D341Med (cell line): ENCODE measurements at places on chromosomes 7 and 10.

GRCh38 chr7:132353936-132354335 lies 222.3 kb downstream of the PLXNA4 start:
- no peak for DNase-seq

DNA sequence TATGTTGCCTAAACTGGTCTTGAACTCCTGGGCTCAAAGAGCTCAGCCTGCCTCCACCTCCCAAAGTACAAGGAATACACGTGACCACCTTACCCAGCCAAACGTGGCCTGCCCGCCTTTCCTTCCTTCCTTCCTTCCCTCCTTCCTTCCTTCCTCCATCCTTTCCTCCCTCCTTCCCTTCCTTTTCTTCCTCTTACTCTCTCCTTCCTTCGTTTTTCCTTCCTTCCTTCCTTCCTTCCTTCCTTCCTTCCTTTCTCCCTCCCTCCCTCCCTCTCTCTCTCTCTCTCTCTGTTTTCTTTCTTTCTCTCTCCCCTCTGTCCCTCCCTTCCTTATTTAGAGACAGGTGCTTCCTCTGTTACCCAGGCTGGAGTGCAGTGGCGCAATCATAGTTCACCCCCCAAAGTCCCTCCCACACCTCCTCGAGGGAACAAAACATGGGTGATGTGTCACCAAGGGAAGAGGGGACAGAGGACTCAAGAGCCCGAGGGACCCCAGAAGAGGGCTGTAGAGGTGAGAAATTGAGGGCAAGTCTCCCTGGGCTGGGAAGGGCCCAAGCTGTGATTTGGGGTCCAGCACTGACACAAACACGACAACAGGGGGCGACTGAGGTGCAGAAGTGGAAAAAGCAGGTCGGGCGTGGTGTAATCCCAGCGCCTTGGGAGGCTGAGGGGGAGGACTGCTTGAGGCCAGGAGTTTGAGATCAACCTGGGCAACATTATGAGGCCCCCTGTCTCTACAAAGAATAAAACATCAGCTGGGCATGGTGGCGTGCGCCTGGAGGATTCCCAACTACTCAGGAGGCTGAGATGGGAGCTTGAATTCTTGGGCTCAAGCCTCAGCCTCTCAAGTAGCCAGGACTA lies 28.1 kb downstream of the EPHB4 start:
- peak; percentile 82 for DNase-seq

DNA sequence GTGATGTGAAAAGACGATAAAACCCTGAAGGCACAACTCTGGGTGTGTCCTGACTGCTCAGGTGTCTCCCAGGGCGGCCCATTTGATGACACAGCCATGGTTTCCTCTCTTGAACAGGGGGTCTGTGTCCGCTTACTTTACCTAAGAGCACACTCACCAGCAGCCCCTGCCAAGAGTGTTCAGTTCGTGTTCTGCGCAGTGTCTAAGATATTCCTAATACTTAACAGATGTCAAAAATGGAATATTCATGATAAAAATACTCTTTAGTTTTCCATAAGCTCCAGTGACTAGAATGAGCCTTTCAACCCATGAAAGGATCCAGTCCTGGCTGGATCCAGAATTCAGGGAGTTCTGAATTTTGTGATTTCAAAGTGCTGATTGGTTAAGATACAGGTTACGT lies 492.4 kb downstream of the TNS3 start:
- no peak for DNase-seq

DNA sequence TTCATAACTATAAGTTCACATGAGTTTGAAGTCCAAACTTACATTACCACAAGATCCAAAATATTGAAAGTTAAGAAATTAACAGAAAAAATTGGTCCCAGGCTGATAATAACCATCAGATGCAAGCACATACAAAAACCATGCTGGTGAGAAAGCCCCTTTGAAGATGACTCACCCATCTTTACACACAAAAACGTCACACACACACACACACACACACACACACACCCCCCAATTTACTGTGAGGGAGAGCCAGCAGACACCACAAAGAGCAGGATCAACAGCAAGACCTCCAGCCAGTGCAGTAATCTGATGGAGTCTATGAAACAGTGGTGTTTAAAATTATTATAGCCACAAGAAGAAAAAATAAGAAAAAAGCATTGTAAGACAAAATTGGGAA lies 50.1 kb upstream of the DRGX start:
- no peak for DNase-seq

GRCh38 chr10:76205361-76205760 lies 773.9 kb downstream of the LRMDA start:
- DNase-seq = no peak
